ENCODE measurements at places on chromosomes 1 and 21.

DNA sequence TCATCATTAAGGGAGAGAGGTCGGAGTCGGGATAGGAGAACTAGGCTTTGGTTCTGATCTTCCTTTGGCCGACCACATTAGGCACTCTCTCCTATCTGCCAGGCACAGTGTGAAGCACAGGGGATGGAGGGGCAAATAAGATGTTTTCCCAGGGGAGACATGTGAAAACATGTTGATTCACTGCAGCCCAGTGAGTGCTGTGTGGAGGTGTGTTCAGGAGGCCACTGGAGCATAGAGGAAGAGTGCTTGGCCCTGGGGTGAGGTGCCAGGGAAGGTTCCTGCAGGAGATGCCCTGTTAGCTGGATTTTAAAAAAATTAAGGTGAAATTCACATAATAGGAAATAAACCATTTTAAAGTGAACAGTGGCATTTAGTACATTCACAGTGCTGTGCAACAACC, 3.7 kb downstream of the VANGL2 start:
- peaks cover 1% of the 10 kb centered on the region for H3K4me1 ChIP-seq
- H3K27me3 ChIP-seq = peaks cover 33% of the 10 kb centered on the region
- H3K4me3 ChIP-seq = no peak overlapping the region
- H3K36me3 ChIP-seq = no peaks in the 10 kb centered on the region
- no peak for DNase-seq

- H3K4me1 ChIP-seq = peaks cover under 1% of the 10 kb centered on the region
- peaks cover 6% of the 10 kb centered on the region for H3K27me3 ChIP-seq
- no peaks in the 10 kb centered on the region for H3K36me3 ChIP-seq
- DNase-seq = no peak
Measured at GRCh38 chr1:38329644-38330043, 283.1 kb upstream of the POU3F1 start.

GRCh38 chr1:226738421-226738994, 574 bp downstream of the ITPKB start:
- no peaks in the 10 kb centered on the region for H3K27me3 ChIP-seq
- no peak for DNase-seq
- H3K4me3 ChIP-seq = peak overlapping the region; percentile 90
- H3K36me3 ChIP-seq = peaks cover 27% of the 10 kb centered on the region
- peaks cover 40% of the 10 kb centered on the region for H3K4me1 ChIP-seq
- peak overlapping the region; percentile 94 for H3K27ac ChIP-seq

GRCh38 chr1:171664976-171665375, 12.5 kb upstream of the MYOC start:
- H3K27ac ChIP-seq = no peak overlapping the region
- H3K36me3 ChIP-seq = no peaks in the 10 kb centered on the region
- H3K27me3 ChIP-seq = peaks cover 6% of the 10 kb centered on the region
- no peaks in the 10 kb centered on the region for H3K4me1 ChIP-seq

DNA sequence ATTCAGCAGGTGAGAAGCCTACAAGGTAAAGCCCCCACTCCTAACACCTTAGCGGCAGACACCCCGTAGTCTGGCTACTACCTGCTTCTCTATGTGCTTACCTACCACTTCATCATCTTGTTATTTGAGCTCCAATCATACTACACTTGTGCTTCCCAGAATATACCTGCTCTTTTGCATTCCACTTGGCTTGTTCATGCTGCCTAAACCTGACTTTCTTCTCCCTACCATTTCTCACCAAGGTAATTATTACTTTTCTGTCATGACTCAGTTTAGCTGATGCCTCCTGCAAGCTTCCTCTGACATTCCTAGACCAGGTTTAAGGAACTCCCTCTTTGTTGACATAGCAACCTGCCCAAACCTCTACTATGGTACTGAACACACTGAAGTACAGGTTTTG, 495.6 kb upstream of the C1orf87 start:
- no peaks in the 10 kb centered on the region for H3K4me1 ChIP-seq
- H3K36me3 ChIP-seq = no peaks in the 10 kb centered on the region
- DNase-seq = no peak
- H3K4me3 ChIP-seq = no peak overlapping the region
- H3K27me3 ChIP-seq = no peaks in the 10 kb centered on the region

DNA sequence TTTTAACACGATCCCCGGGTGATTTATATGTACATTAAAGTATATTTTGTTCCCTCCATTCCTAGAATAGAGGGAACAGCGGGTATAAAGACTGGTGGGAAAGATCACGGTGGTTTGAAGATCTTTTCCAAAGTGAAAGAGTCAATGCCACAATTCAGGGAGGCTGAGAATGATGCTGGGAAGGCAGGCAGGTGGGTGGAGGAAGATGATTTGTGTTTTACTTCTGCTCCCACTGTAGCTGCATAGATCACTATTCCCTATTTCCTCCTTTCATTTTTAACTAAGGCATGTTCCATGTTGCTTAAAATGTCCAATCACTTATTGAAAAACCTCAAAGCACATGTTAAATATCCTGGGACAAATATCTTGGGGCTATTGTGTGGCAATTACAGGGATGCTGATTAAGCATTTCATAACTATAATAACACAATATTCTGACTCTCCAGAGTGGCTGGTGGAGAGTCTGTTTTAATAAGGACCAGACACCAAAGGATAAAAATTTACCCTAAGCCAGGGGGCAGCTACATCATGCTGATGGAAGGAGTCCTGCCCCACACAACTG, 8.4 kb upstream of the LYST start:
- no peak for DNase-seq
- H3K27me3 ChIP-seq = no peaks in the 10 kb centered on the region
- peak overlapping the region; percentile 98 for H3K27ac ChIP-seq
- peak overlapping the region; percentile 27 for H3K4me3 ChIP-seq
- H3K36me3 ChIP-seq = peaks cover 16% of the 10 kb centered on the region

GRCh38 chr1:240682859-240683242, 70.9 kb upstream of the GREM2 start:
- H3K27ac ChIP-seq = no peak overlapping the region
- no peaks in the 10 kb centered on the region for H3K36me3 ChIP-seq
- H3K27me3 ChIP-seq = no peaks in the 10 kb centered on the region
- H3K4me1 ChIP-seq = peaks cover 10% of the 10 kb centered on the region

DNA sequence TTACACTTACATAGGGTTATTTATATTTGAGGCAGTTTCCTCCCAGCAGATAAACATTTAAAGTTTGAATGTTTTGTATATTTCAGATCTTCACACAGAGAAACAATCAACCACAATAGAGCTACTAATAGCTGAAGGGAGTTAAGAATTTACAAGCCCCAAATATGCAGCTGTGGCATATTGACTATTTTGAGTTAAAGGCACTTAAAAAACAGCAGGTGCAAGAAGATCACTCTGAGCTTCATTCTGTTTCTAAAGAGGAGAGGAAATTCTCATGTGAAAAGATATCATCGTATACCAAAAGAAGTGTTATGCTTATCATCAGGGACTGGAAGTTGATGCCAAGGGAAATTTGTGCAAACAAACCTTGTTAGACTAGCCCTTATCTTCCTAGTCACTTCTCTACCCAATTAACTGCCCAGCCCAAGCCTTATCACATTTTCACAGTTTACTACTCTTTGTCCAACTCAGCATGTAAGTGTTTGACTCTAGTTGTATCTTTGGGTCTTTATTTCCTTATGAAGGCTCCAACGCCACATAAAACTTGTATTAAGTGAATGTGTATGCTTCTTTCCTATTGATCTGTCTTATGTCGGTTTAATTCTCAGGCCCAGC, 66.3 kb upstream of the COG2 start:
- no peak for DNase-seq
- H3K4me3 ChIP-seq = no peak overlapping the region
- H3K36me3 ChIP-seq = no peaks in the 10 kb centered on the region
- H3K27ac ChIP-seq = no peak overlapping the region
- no peaks in the 10 kb centered on the region for H3K4me1 ChIP-seq
- H3K27me3 ChIP-seq = peaks cover 14% of the 10 kb centered on the region

- DNase-seq = no peak
- peak overlapping the region; percentile 59 for H3K27ac ChIP-seq
- peaks cover 16% of the 10 kb centered on the region for H3K36me3 ChIP-seq
- H3K4me1 ChIP-seq = peaks cover 45% of the 10 kb centered on the region
- H3K27me3 ChIP-seq = no peaks in the 10 kb centered on the region
Measured at GRCh38 chr1:114468710-114469468, 42.1 kb downstream of the TRIM33 start.

- no peak overlapping the region for H3K4me3 ChIP-seq
- no peaks in the 10 kb centered on the region for H3K4me1 ChIP-seq
- H3K36me3 ChIP-seq = no peaks in the 10 kb centered on the region
- DNase-seq = no peak
Measured at GRCh38 chr21:18023157-18023556, 204.0 kb upstream of the C21orf91 start.

DNA sequence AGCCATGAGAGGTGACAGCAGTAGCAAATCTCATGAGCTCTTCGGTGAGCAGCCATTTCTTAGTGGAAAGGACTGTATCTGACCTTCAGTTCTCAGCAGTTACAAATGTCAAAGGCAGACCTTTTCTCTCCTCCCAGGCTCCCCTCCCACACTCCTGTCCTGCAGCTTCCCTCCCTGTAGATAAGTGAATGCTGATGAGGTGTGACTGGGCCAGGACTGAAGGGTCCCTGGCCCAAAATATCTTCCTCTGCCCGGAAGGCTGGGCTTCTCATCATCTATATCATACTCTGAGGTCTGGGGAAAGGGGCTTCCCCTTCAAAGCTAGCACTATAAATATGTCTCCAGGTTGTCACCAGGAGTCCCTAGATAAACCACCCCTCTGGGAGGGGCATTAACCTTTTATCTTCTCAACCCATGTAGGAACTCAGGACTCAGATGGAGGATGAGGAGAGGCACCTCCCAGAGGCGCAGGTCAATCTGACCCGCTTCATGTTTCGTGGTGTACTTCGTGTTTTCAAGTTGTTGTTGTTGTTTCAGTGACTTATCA, 3.6 kb upstream of the ADAMTSL4 start:
- DNase-seq = no peak
- H3K36me3 ChIP-seq = no peaks in the 10 kb centered on the region
- H3K4me1 ChIP-seq = peaks cover 12% of the 10 kb centered on the region
- no peak overlapping the region for H3K27ac ChIP-seq
- no peak overlapping the region for H3K4me3 ChIP-seq
- H3K27me3 ChIP-seq = peaks cover 19% of the 10 kb centered on the region

GRCh38 chr1:53190210-53190611, 6.4 kb upstream of the CPT2 start:
- DNase-seq = no peak
- no peaks in the 10 kb centered on the region for H3K36me3 ChIP-seq
- no peak overlapping the region for H3K27ac ChIP-seq
- H3K27me3 ChIP-seq = peaks cover 6% of the 10 kb centered on the region
- no peak overlapping the region for H3K4me3 ChIP-seq

DNA sequence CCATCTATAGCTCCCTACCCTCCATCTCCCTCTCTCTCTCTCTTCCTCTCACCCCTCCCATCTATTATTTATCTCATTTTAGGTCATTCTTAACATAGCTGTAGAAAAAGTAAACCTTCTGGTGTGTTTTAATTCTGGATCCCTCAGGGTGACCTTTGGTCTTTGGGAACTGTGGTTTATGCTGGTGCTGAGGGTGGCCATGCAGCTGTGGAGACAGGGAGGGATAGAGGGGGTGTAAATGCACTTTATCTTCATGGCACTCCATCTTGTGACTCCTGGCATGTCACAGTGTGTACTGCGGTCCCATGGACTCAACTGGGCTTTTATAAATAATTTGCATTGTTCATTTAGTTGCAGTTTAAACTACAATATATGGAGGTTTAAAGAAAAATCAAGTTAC, 50.2 kb upstream of the RUNX1 start:
- peaks cover 28% of the 10 kb centered on the region for H3K4me1 ChIP-seq
- DNase-seq = no peak
- no peak overlapping the region for H3K4me3 ChIP-seq
- no peak overlapping the region for H3K27ac ChIP-seq

DNA sequence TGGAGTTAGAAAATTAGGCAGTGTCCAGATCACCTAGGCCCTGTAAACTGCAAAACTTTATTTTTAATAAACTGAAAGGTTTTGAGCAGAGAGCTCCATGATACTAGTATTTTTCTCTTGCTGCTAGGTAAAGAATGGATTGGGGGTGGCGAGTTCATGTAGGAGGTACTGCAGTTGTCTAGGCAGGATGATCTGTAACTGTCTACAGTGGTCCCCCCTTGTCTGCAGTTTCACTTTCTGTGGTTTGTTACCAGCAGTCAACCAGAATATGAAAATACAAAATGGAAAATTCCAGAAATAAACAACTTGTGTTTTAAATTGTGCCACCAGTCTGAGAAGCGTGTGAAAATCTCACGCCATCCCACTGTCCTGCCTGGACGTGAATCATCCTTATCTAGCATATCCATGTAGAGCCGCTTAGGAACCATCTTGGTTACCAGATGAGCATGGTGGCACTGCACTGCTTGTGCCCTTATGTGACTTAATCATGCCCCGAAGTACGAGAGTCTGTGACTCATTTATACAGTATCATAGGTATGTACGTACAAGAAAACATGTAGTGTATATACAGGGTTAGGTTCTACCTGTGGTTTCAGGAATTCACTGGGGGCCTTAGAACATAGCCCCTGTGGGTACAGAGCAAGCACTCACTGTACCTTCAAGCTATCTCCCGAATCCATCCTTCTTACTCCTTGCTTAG, 94.2 kb downstream of the AHCTF1 start:
- no peaks in the 10 kb centered on the region for H3K27me3 ChIP-seq
- no peak for DNase-seq
- H3K4me3 ChIP-seq = no peak overlapping the region
- peaks cover 7% of the 10 kb centered on the region for H3K4me1 ChIP-seq
- peaks cover 11% of the 10 kb centered on the region for H3K36me3 ChIP-seq
- H3K27ac ChIP-seq = no peak overlapping the region

DNA sequence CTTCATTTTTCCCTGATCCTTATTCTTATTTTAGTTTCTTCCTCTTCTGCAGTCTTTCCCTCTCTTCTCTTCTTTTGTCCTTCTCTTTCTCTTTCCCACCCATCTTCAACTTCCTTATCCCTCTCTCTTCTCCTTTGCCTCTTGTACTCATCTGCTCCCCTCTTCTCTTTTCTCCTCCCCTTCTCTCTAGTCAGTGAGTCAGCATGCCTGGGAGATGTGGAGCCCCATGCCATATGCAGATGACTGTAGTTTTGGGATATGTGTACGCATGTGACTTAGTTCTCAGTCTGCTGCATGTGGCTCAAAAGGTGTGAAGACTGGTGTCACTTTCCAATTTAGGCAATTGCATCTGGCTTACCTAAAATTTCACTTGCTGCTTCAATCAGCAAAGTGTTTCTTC, 10.4 kb downstream of the DNAJC6 start:
- no peak overlapping the region for H3K27ac ChIP-seq
- no peaks in the 10 kb centered on the region for H3K27me3 ChIP-seq
- H3K36me3 ChIP-seq = peaks cover 3% of the 10 kb centered on the region
- H3K4me3 ChIP-seq = no peak overlapping the region
- H3K4me1 ChIP-seq = peaks cover 5% of the 10 kb centered on the region

DNA sequence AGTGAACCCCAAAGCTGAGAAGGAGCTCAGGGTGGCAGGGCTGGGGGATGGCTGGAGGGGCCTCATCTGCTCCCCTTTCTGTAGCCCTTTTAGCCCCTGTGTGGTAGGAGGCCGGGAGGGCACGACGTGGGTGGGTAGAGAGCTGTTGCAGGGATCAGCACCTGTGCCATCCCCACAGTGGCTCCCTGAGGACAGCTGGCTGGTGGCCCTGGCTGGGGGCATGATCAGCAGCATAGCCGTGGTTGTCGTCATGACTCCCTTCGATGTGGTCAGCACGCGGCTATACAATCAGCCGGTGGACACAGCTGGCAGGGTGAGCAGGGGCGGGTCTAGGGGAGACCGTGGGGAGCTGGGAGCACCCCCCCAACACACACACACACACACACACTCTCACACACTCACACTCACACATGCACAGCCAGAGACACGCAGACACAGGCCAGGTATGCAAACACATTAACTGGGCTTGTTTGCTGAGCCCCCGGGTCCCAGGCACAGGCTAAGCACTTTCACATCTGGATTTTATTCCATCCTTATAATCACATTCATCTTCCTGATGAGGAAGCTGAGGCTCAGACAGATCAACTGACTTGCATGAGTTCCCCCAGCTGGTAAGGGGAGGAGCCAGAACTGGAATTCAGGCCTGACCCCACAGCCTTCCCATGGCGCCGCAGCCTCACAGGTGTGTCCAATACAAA, 2.5 kb downstream of the SLC25A34 start:
- H3K27ac ChIP-seq = no peak overlapping the region
- no peak overlapping the region for H3K4me3 ChIP-seq
- no peak for DNase-seq
- peaks cover 6% of the 10 kb centered on the region for H3K4me1 ChIP-seq

All from activated T-helper 1 cell treated with anti-CD3 and anti-CD28 coated beads, Interleukin-12 subunit alpha, Interleukin-12 subunit beta, Interleukin-2, Interleukin-4 antibody, amounts not matched to agents 30 ng/mL and 10 ng/mL and 1 ng/mL, durations not matched to agents 14 hours and 24 hours and 36 hours (primary cell).